ENCODE measurements at places on chromosomes 16 and 17. TPM values are rescaled to one million over a fixed set of nuclear protein-coding genes. Genes with fewer than 3 reads are reported as not detected.

Gene ASPA
- total RNA-seq = not detected

Gene MEOX1
- not detected for total RNA-seq

Gene TSPOAP1
- total RNA-seq = not detected

Gene NPIPA2
- 1.9 TPM for total RNA-seq

Gene KRT39
- total RNA-seq = not detected

Gene FOXN1
- 0.06 TPM for total RNA-seq

Gene AOC2
- total RNA-seq = 2.0 TPM

Gene HS3ST2
- total RNA-seq = not detected

Gene TP53TG3B
- 0.26 TPM for total RNA-seq

Gene SLC6A4
- total RNA-seq = not detected

Gene UBE2Z
- 124 TPM for total RNA-seq

Gene GNG13
- total RNA-seq = not detected

Gene RAB11FIP4
- 1.6 TPM for total RNA-seq

Gene NPTX1
- 156 TPM for total RNA-seq

Gene MFSD6L
- total RNA-seq = not detected
